ENCODE measurements at places on chromosomes 11 and 22.

- no peaks in the 10 kb centered on the region for H3K27me3 ChIP-seq
- no peaks in the 10 kb centered on the region for H3K4me1 ChIP-seq
- H3K36me3 ChIP-seq: no peaks in the 10 kb centered on the region
- no peak overlapping the region for H3K4me3 ChIP-seq
- DNase-seq: no peak
Measured at GRCh38 chr11:83456566-83456965, 170.4 kb upstream of the CCDC90B start.

GRCh38 chr11:114094516-114094915, 35.0 kb downstream of the ZBTB16 start:
- H3K4me3 ChIP-seq: no peak overlapping the region
- peaks cover 85% of the 10 kb centered on the region for H3K4me1 ChIP-seq
- H3K27ac ChIP-seq: no peak overlapping the region

GRCh38 chr11:114208377-114208776, 87.8 kb upstream of the NNMT start:
- H3K27ac ChIP-seq: no peak overlapping the region
- peaks cover 33% of the 10 kb centered on the region for H3K4me1 ChIP-seq

DNA sequence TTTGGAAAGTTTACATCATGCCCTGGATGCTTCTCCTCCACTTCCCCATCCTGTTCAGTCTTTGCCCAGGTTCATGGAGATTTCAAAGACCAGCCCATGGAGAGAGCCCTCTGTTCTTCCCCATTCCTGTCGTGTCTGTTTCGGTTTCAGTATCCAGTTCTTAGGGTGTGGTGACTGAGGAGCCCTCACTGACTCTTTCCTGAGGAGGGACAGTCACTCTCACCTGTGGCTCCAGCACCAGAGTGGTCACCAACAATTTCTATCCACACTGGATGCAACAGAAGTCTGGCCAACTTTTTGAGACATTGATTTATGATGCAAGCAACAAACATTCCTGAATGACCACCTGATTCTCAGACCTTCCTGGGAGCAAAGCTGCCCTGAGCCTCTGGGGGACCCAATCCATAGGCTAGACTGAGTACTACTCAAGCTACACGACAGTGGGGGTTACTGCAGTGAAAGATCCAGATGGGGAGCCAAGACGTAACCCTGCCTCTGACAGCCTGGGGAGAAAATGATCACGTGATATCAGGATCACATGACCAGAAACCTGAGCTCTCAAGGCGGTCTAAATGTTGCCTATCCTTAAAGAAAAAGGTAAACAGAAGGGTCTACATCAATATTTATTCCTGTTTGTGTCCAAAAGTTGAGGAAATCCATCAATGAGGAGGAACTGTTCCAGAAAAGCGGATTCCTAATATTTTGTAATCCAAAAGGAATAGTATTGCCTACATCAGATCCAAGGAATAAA, 76.2 kb upstream of the VPREB1 start:
- no peaks in the 10 kb centered on the region for H3K4me1 ChIP-seq
- DNase-seq: no peak
- no peak overlapping the region for H3K4me3 ChIP-seq

GRCh38 chr11:10952872-10953271, 95.0 kb upstream of the ZBED5 start:
- no peaks in the 10 kb centered on the region for H3K4me1 ChIP-seq
- no peak overlapping the region for H3K4me3 ChIP-seq
- peaks cover 4% of the 10 kb centered on the region for H3K27me3 ChIP-seq
- no peaks in the 10 kb centered on the region for H3K36me3 ChIP-seq
- no peak overlapping the region for H3K27ac ChIP-seq
- DNase-seq: no peak

DNA sequence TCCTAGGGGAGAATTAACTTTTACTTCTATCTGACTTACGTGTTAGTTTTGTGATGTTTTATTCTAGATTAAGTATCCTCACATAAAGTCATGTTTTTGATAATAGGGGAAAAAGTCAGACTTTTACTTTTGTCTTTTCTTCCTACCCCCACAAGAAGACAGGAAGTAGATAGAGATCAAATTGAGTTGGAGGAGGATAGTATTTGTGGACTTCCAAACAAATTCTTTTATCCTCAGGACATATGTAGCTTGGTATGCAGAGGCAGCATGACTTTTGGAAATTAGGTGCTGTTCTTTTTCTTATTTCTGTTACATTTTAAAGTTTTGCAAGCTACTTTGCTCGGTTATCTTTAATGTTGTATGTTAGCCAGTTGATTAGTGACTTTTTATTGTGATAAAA, 61.4 kb downstream of the MTMR3 start:
- DNase-seq: no peak
- peaks cover 20% of the 10 kb centered on the region for H3K4me1 ChIP-seq
- H3K27me3 ChIP-seq: no peaks in the 10 kb centered on the region

- no peak for DNase-seq
- H3K36me3 ChIP-seq: no peaks in the 10 kb centered on the region
- no peaks in the 10 kb centered on the region for H3K4me1 ChIP-seq
Measured at GRCh38 chr22:48722661-48723060, 1105.0 kb downstream of the BRD1 start.
